Stimulated activated CD8-positive, alpha-beta memory T cell treated with anti-CD3 and anti-CD28 coated beads, Interleukin-15, amount 100 ng/mL, for 1 hour (primary cell): ENCODE measurements at places on chromosomes 4 and X.

DNA sequence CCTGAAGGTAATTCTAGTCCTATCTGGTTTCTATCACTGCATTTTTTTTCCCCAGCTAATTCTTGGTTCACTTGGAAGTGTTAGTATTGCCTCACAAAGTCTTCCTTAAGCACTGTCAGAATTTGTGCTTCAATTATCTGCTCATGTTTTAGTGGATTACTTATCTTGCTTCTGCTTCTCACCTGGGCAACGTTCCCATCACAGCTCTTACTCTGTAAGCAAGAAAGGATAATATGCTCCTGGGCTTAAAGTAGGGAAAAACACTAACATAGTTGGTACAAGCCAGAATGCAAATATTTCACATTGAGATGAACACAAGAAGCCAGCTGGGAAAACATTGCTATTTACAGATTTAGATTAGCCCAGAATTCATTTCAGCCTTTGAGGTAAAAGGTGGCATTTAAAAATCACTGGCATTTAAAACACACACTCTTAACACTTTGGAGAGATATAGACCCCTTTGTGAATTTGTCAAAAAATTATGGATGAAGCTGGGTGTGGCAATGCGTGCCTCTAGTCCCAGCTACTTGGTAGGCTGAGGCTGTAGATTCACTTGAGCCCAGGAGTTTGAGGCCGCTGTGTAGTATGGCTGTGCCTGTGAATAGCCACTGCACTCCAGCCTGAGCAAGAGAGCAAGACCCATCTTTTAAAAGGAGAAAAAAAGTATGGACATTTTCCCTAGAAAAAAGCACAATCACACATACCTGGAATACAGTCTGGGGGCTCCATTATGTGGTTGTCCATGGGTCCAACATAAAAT, 6.6 kb upstream of the PTPN13 start:
- no peak for DNase-seq

DNA sequence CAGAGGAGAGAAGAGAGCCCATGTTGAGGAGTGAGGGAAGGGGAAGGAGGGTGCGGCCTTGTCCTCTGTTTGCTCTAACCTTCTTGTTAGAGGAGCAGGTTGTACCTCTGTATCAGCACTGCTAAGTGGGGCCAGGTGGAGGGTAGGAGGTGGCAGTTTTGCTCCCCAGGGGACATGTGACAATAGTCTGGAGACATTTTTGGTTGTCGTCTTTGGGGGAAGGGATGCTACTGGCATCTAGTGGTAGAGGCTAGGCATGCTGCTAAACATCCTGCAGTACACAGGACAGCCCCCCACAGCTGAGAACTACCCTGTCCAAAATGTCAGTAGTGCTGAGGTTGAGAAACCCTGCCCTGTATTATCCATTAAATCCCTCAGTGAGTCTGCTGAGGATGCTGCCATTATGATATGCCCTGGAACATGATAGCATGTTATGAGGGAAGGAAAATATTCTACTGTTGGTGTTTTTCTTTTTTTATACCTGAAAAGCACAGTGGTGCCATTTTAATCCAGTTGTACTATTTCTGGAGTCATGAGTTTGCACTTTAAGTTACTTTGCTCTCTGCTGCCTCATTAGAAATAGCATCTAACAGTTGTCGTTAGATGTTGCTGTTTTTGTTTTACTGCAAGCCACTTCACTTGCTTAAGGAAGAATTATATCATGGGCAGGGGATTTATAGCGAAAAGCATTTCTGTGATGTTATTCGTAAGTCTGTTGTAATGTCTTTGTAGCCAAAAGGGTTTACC, 90.6 kb downstream of the LRP2BP start:
- no peak for DNase-seq

DNA sequence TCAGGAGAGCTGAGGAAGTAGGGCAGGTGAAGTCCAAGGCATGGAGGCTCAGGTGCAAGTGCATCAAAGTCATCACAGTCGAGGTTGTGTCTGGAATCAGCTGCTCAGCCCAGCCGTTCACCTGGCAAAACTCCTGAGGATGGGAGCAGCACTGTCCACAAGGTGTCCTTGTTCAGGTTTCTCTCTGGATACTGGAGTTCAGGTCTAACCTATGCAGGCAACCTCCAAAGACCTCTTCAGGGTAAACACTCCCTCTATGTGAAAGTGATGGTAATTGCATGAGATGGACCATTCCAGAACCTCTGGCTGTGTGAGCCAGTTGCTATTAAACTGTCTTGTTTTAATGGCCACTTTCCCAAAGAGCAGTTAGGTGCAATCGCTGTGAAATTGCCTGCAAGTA, 120.2 kb upstream of the PSAPL1 start:
- DNase-seq: no peak

GRCh38 chr4:140497747-140498636, at the start of gene MGAT4D:
Gene MGAT4D, minus strand, starts transcription at chr4:140498293. Its CDS starts 71 bp downstream, at chr4:140498222.
- DNase-seq: no peak

GRCh38 chr4:29553846-29554245, 1166.3 kb upstream of the PCDH7 start:
- DNase-seq: no peak

GRCh38 chrX:57915680-57916079, 5.4 kb upstream of the ZXDA start:
- DNase-seq: no peak

GRCh38 chr4:144894573-144894972, 203.4 kb downstream of the ANAPC10 start:
- no peak for DNase-seq

DNA sequence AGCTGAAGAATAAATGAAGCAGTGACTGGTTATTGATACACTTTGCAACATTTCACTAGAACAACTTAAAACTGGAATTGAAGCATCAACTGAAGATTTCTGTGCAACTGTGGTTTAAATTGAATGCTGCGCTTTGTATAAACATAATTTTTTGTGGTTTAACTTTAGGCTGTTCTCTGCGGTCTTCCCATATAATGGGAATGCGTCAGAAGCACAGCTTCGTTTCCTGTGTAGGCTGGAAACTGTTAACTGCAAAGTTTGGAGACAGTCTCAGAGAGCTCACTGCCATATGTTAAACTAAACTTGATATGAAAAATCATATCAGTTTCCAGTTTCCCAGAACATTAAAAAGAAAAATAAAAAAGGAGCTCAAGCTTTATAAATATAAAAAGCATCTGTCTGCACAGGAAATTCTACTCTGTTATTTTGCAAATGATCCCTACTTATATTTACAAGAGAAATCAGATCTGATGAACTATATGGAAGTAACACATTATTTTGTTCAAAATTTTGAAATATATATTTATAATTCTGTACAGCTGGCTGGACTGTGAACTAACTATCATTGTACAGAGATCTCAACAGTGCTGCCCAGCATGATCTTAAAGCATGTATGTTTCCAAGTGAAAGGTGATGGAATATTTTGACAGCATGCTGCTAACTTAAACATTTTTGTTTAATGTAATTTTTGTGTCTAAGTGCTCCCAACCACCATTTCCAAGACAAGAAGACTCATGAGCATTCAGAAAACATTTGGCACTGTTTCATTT, 139.9 kb downstream of the NDST3 start:
- DNase-seq: no peak

GRCh38 chrX:41956027-41956426, 32.7 kb upstream of the CASK start:
- no peak for DNase-seq

GRCh38 chr4:141686879-141687278, 50.5 kb downstream of the IL15 start:
- no peak for DNase-seq

DNA sequence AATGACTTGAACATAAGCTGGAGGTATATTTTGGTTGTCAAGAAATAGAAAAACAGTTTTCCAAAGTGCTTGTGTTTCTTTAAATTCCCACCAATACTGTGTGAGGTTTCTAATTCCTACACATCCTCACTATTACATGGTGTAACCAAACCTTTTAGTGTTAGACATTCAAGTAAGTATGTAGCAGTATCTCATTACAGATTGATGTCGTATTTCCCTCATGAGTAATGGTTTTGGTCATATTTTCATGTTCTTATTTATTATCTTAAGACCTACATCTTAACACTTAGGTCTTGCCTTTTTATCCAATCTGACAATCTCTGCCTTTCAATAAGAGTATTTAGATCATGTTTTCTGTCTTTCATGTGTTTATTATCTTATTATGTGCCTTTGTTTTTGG, 253.7 kb upstream of the ANXA10 start:
- DNase-seq: no peak

GRCh38 chrX:55579115-55579514, 44.1 kb upstream of the FOXR2 start:
- DNase-seq: no peak

DNA sequence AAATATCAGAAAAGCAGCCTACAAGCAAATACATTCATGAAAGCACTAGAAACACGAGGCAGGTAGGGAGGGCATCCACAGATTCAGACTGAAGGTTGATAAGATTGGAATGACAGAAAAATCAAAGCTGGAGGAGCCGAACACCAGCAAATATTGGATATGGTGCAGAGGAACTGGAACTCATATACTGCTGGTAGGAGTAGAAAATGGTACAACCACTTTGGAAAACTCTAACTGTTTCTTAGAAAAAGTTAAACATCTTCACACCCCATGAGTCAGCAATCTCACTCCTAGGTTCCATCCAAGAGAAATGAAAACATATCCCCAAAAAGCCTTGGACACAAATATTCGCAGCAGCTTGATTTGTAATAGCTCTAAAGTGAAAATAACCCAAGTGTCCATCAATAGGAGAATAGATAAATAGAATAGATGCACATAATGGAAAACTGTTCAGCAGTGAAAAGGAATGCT, 27.1 kb downstream of the CD99L2 start:
- no peak for DNase-seq

GRCh38 chr4:19472666-19473065, 779.0 kb upstream of the SLIT2 start:
- DNase-seq: no peak

DNA sequence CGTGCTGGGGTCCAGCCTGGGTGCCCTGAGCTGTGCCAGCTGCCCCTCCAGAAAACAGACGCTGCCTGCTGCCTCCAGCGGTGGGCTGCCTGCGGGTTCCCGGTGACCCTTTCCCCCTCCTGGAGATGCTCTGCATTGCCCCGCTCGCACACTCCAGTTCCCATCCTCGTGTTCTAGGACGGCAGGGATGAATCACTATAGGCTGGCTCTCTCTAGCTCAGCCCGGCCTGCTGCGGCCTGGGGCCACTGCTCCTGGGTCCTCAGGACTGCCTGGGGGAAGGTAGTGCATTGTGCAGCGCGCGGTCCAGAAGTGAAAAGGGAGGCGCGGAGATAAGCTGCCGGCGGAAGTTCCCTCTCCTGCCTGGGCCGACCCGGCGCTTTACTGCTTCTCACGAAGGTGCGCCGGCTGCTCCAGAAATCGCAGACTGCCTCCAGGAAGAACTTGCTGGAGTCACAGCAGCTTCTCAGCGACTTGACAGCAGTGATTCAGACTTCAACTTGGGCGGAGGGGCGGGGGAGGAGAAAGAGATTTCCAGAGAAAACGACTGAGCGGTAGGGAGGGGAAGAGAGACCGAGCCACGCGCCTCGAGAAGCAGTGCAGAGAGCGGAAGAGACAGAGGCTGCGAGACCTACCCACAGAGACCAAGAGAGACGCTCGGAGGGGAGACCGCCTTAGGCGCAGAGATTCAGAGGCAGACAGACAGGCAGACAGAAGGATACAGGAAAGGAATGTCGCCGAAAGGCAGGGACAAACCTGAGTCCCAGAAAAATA, 6.7 kb upstream of the MSX1 start:
- DNase-seq: no peak

GRCh38 chr4:104494822-104495559, at the start of gene CXXC4:
Gene CXXC4, minus strand, starts transcription at chr4:104494894. Its CDS starts 3,092 bp downstream, at chr4:104491802.
- no peak for DNase-seq

DNA sequence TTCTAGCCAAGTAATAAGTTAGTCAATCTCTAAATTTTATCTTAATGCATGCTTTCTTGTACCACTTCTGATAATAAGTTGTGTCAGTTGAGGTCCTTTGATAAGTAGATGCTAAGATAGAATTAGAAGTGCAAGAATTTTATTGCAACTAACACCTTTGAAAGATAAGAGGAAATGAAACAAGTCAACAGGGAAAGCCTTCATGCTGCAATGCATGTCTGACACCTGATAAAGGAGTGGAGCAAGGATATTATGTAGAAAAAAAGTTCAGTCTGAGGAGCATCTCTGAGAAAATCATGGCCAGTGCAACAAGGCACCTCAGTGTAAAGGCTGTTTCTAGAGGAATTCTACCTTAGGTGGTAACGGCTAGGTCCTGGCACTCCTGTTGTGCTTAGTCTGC, 210.7 kb upstream of the PPP1R2C start:
- no peak for DNase-seq

- no peak for DNase-seq
Observed at GRCh38 chr4:176054942-176055341, 10.7 kb upstream of the WDR17 start.

DNA sequence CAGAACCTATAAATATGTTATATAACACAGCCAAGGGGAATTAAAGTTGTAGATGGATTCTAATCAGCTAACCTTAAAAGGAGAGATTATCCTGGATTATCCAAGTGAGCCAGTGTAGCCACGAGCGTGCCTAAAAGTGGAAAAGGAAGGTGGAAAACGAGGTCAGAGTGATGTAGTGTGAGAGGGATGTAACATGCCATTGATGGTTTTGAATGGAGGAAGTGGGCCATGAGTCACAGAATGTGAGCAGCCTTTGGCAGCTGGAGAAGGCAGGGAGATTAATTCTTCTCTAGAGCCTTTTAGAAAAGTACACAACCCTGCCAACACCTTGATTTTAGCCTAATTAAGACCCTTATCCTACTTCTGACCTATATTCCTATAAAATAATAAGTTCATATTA, 149.1 kb downstream of the SLC39A8 start:
- no peak for DNase-seq

GRCh38 chr4:146182443-146182842, 6.9 kb downstream of the LSM6 start:
- no peak for DNase-seq

DNA sequence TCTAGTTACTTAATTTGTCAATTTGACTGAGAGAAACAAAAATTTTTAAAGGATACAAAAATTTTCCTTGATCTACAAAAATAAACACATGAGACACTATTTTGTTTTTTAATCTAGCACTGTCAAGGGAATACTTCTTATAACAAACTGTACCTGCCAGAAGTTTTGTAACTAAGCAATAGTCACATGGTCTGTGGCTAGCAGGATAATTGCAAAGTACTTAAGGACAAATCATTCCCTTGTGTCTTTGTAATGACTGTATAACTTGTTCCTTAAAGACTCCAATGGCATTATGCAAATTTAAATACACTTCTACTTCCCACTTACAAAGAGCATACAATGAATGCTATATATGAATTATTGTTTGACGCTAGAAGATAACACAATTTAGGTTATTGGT, 25.1 kb upstream of the ANK2 start:
- no peak for DNase-seq

- no peak for DNase-seq
Observed at GRCh38 chr4:73883306-73883705, 14.1 kb downstream of the CXCL1 start.

DNA sequence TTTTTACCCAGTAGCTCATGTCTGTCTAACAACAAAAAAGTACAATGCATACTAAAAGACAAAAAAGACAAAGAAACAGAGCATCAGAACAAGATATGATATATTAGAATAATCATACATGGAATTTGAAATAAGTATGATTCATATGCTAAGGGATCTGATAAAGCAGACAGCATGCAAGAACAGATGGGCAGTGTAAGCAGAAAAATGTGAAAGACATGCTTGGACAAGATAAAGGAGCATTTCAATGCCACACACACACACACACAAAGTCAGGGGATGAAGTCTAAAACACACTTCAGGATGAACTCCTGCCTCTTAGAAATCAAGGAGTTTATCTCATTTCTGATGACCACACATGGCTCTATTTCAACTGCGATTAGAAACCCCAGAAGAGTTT, 649.6 kb upstream of the NDST4 start:
- no peak for DNase-seq
